Erythroblast (primary cell): ENCODE measurements at places on chromosomes 6 and 20.
A peak's percentile ranks its signal among the peaks of the same experiment; 100 is the strongest.

- no peak for DNase-seq
Measured at GRCh38 chr6:70415247-70415646, 1.9 kb downstream of the FAM135A start.

DNA sequence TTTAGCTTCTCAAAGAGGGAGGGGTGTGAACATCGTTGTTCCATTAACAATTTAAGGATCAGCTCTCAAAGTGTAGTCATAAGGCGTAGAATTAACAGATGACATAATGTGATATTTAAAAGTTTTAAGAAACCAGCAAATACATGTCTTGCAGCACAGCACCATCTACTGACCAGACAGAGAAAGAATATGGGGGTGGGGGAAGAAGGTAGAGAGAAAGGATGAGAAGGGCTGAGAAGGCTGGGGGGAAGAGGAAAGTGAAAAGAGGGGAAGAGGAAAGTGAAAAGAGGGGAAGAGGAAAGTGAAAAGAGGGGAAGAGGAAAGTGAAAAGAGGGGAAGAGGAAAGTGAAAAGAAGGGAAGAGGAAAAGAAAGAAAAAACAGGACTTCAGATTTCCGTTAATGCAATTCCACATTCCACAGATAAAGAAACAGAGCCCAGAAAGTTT is 80.9 kb downstream of the HAO1 start:
- DNase-seq: peak; percentile 26

DNA sequence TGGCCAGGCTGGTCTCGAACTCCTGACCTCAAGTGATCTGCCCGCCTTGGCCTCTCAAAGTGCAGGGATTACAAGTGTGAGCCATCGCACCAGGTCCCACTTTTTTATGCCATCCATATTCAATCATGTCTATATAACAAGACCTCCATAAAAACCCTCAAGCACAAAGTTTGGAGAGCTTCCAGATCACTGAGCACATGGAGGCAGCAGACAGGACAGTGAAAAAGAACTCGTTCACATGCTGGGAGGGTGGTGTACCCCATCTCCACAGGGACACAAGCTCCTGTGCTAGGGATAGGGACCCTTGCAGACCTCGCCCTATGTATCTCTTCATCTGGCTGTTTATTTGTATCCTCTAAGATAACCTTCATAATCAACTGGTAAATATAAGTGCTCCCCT is 30.3 kb downstream of the KIF13A start:
- peak; percentile 31 for DNase-seq

DNA sequence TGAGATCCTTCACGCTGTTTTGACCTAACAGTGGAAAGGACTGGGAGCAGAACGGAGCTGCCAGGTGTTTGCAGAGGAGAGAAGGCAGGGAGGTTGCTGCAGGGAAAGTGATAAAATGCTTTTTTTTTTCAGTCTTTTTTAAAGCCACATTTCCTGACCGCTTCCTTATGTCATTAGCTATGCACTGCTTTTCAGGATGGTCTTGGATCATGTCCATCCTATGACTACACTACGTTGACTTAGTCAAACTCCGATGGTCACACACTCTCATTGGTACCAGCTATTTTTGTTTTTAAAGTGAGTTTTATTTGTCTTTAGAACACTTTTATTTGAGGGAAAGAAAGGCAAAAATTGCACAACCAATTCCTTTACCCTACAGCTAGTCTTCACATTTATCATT is 89.2 kb upstream of the EXOC2 start:
- no peak for DNase-seq

DNA sequence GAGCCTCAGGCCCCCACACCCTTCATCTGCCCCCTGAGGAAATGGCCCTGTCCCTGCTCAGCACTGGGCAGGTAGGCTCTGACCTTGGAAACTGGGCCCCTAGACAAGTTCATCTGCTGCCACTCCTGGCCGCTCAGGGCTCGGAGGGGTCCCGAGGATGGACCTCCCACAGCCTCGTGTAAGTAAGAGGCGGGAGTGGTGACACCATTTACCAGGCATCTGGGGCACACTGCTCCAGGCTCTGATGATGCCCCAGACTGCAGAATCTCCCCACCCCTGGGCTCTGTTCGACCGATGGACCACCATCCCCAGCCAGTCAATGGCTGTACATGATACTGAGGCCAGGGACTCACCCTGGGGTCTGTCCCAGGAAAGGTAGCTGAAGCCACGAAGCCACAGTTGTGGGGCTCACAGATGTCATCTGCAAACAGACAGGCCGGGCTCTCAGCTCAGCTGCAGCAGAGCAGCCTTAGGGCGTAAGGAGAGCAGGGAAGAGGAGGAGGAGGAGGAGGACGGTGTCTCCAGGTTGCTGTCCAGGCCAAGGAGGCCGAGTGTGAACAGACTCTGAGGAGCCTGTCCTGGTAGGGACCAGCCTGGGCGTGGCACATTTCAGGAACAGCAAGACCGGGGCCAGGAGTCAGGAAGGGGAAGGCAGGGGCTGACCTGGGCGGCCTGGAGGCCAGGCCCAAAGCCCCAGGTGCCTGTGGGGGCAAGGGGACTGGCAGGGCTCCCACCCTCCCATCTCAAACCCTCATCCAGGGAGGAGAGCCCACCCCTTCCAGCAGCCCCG is 300.4 kb downstream of the TAF4 start:
- DNase-seq: no peak

DNA sequence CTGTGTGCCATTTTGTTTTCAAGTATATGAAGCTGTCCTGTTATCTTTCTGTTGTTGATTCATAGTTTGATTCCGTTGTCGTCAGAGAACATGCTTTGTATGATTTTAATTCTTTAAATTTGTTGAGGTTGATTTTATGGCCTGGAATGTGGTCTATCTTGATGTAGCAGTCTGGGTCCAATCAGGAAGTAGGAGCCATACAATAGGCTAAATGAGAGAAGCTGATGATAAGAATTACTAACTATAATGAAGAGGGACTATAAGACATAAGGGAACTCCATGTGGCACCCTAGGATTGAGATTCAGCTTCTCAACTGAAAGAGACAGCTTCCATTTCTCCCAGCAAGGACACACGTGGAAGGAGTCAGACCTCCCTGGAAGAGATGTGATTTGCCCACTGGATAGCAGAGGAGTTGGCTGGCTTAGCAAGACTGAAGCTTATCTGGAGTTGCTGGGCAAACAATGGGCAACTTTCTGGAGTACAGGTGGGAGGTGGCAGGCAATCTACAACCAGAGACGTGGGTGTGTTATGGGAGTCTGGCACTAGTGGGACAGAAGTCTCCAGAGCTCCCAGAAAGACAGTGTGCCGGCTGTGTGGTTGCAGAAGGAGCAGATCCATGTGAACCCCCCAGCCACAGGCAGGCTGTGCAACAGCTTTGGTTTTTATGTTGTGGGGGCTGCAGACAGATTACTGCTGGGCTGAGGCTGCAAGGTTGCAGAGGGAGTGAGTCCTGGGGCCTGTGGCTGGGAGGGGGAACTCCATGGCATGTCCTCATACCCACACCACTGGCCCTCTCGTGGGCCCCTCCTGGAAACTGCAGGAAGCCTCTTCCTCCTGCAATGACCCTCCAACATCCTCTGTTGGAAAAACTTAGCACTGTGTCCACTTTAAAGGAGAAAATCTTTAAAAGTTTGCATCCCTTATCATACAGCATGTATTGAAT is 7.1 kb downstream of the ZNF831 start:
- DNase-seq: no peak
